ENCODE measurements at places on chromosomes 7 and 10. TPM values are rescaled to one million over a fixed set of nuclear protein-coding genes. Genes with fewer than 3 reads are reported as not detected.

The FZD8 gene
- polyA plus RNA-seq = 16.9 TPM

DNA sequence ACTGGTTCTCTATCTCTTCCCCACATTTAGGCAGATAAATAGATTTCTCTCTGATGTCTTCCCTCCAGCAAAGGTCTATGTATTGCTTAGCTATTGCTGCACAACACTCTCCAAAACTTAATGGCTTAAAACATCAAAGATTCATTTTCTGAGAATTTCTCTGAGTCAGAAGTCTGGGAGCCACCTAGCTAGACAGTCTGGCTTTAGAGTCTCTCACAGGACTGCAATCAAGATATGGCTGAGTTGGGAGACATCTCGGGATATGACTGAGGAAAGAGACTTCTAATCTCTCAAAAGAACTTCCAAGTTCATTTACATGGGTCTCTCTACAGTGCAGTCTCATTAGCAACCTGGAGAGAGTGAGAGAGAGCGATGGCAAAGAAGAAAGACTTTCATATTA, 553.6 kb upstream of the GHITM start:
- no peak for DNase-seq

The SLC16A12 gene
- polyA plus RNA-seq = 32.0 TPM

DNA sequence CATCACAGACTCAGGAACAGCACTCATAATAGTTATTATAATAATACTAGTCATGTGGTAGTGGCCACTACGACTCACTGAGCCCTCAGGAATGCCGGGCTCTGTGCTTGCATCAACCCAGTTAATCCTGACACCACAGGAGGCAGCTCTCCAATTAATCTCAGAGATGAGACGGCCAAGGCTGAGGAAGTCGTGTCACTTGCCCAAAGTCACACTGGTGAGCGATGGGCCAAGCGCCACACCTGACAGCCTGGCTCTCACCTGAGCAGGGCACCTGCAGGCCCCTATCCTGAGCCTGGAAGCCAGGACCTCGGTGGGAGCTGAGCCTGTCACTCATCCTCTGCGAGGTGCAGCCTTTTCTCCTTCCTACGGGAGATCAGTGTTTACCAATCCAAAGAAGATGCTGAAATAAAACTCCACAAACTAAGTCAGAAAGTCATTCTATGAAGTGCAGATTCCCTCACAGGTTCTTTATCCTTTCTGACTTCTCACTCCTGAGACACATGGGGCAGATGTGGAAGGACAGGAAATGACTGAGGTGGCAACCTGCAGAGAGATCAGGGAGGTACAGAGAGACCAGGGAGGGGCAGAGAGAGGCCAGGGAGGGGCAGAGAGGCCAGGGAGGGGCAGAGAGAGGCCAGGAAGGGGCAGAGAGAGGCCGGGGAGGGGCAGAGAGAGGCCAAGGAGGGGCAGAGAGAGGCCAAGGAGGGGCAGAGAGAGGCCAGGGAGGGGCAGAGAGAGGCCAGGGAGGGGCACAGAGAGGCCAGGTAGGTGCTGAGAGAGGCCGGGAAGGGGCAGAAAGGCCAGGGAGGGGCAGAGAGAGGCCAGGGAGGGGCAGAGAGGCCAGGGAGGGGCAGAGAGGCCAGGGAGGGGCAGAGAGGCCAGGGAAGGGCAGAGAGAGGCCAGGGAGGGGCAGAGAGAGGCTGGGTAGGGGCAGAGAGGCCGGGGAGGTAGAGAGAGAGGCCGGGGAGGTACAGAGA, 38.5 kb downstream of the VIPR2 start:
- DNase-seq = no peak

GRCh38 chr10:80477813-80478212, 23.7 kb downstream of the TSPAN14 start:
- no peak for DNase-seq

DNA sequence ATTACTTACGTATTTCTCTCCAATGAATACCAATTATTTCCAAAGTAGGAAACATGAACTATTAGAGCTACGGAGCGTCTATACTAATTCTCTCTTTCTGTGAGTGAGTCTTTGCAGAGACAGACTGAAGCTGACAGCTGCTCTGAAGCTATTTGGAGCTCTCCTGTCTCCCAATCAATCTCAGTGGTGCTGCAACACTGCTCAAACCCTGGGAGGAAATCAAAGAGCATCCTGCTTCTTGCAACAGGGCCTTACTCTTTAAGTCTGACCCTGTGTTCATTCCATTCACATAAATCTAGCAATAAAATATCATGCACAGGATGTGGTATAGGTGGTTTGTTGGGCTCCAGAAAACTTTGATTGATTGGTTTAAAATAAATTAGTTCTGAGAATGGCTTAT, 685.7 kb upstream of the IGFBP3 start:
- no peak for DNase-seq

GRCh38 chr10:59517996-59518395, 155.6 kb upstream of the FAM13C start:
- DNase-seq = no peak

DNA sequence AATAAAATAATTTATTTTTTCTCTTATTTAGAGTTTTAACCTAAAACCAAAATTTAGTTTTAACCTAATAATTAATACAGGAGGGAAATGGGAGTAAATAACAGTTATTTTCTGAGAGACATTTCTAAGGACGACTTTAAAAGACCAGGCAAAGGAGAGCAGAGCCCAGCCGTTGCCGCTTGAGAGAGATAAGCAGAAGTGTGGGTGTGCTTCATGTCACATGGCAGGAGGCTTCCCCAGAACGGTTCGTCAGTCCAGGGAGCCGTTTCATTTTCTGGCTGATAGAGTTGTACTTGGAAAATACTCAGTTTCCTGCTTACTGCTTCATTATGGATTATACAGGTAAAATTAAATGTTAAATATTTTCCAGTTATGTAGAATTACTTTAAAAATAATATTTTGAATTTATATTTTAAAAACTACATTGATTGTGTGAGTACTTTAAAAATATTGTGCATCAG, 61.4 kb downstream of the ST7 start:
- peak; percentile 26 for DNase-seq

DNA sequence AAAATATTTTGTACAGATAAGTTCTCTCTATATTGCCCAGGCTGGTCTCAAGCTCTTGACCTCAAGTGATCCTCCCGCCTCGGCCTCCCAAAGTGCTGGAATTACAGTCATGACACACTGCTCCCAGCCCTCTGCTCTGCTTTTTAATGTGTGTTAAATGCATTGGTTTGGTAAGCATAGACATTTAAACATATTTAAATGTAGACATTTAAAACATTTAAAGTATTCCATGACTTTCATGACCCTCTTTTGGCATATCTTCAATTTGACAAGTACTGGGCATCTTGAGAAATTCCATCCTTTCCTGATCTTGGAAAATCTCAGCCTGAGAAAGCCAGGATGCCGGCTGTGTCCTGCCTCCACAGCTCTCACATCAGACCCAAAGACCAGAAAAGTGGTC, 5.2 kb upstream of the SAR1A start:
- no peak for DNase-seq

- no peak for DNase-seq
Observed at GRCh38 chr10:19730167-19730906, 85.9 kb upstream of the PLXDC2 start.

DNA sequence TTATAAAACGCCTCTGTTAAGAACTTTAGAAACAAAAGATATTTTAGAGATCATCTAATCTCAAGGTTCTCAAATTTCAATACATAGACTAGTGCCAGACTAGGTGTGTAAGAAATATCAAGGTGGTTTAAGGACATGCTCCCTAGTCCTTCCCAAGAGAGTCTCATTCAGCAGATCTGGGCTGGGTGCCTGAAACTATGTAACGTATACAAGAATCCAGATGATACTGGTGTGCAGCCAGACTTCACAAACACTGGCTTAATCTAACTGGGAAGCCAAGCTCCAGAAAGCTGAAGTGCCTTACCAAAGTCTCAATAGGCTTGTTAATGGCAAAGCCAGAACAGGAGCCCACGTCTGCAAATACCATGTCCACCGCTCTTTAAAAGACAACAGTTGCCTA, 105.0 kb upstream of the AMPH start:
- DNase-seq = no peak

DNA sequence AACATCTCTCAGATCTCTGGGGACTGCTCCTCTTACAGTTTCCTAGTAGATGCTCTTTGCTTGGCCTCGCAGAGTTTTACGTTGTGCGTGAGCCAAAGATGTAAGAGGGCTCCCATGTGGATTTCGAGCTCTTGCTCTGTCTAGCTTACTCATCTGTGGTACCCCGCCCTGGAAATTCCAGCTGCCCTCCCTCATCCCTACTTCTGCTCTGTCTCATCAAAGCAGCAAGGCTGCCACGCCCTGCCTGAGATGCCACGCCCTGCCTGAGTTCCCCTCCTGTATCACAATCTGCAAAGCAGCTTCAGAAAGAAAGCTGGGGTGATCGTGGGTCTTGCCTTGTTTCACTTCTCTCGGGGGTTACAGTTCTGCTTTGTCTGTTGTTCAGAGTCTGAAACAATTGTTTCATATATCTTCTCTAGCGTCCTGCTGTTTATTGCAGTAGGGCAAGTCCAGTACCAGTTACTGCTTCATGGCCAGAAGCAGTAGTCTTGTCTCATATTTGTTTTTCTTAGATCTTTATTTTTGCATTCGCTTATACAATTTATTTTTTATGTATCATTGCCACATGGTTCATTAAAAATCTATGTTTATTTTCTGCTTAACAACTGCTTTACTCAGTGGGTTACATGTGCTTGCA, 36.1 kb upstream of the CCNY start:
- DNase-seq = no peak

The KIAA1549 gene
- polyA plus RNA-seq = 13.6 TPM

DNA sequence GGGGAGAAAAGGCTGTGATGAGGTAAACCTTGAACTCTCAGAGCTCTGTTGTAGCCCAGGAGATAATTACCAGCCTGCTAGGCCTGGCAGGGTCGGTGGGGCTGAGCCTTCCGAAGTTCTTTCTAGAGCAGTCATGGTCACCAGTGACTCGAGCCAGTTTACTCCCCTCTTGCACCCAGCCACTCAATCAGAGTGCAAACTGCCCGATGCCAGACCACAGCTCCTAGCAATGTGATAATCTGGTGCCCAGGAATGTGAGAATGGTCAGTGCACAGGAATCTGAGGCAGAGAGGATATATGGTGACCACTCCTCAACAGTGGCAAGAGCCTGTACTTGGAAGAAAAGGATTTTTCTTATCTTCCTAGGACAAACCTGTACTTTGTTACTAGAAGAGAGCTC, 46.4 kb upstream of the KMT2E start:
- no peak for DNase-seq

The TMEM196 gene
- polyA plus RNA-seq = 0.10 TPM

DNA sequence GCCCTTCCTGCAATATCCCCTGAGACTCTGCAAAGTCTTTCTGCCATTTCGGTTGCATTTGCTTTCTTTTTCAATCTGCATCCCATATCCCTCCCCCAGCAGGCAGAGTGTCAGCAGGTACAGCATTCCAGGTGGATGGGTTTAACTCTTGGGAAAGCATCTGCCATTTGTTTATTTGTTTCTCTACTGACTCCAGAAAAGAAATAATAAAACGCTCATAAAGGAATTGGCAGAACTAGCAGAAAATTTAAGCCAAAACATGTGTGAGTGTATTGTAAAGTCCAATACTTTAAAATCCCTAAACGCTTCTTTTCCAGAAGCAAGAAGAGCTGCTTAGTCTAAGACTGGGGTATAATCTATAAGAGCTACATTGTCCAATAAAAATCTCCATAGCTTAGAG, 393.8 kb downstream of the TNS3 start:
- DNase-seq = no peak

DNA sequence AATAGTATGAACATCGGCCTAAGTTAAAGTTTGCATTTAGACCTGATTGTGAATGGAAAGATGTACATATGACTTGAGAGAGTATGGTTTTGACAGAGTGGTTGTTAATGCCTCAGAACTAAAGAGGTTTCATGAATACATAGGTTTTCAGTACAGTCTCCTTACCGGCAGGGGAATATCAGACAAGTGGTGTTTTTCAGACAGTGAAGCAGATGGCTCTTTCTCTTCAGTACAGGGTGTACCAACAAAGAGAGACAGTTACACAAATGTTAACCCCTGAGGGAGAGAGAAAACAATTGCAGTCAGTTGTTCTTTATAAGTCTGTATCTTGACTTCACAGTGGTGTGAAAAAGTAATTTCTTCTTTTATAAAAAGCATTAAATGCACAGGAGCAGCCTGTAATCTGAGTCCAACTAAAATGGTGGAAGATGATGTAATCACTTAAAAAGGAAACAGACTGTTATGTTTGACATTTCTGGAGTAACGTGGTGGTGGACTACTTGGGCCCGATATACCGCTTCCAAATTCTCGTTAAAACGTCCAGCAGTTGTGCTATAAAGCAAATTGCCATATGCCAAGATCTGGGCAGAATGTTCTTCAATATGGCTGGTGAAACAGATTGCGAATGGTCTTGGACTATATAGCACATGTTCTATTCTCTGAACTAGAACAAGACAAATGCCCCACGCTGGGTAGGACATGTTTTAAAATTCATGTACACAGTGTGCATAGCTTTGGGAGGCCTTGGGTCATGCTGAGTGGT, 69.2 kb downstream of the SDK1 start:
- no peak for DNase-seq

GRCh38 chr7:22141355-22141754, 195.7 kb upstream of the CDCA7L start:
- no peak for DNase-seq

- DNase-seq = no peak
Observed at GRCh38 chr7:112104120-112104519, 102.1 kb downstream of the DOCK4 start.

DNA sequence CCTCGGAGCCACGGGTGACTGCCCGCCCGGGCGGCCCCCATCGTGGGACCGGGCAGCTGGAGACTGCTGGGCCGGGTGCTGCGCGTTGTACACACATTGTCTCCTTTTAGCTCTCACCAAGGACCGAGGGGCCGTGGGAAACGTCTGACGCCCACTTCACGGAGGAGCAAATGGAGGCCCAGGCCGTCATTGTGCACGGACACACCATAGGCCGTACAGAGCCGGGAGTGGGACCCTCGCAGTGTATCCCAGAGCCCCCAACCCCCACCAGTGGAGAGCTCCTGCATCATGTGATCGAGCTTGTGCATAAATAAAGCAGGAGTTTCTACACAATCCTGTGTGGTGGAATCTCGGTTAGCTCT, 722 bp downstream of the DENND10 start:
- peak; percentile 12 for DNase-seq

- no peak for DNase-seq
Observed at GRCh38 chr10:3850999-3851937, 66.3 kb upstream of the KLF6 start.

The ADAM22 gene
- 13.6 TPM for polyA plus RNA-seq

GRCh38 chr10:77497748-77498147, 139.9 kb downstream of the KCNMA1 start:
- DNase-seq = no peak

DNA sequence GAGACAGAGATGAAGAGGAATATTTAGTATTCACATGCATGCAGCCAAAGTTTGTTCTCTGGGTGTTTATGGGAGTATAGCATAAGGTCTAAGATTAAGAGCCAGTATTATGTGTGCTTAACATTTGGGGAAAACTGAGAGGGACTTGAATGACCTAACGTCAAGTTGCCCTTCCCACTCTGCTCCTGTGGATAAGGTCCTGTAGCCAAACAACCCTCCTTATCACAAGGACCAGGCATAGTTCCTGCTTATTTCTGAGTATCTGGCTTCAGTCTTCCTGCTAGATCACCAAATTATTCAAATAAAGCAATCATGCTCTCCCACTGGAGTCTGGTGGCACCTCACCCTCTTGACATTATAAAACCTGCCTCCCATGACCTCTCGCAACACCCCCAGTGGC, 137.9 kb upstream of the SEMA3E start:
- no peak for DNase-seq
